Aorta (tissue), 5 donors: ENCODE measurements at places on chromosomes 1 and 21. TPM values are rescaled to one million over a fixed set of nuclear protein-coding genes. Genes with fewer than 3 reads are reported as not detected.

GRCh38 chr1:68057564-68057963 is 7.1 kb upstream of the DIRAS3 start:
- no peak for DNase-seq

DNA sequence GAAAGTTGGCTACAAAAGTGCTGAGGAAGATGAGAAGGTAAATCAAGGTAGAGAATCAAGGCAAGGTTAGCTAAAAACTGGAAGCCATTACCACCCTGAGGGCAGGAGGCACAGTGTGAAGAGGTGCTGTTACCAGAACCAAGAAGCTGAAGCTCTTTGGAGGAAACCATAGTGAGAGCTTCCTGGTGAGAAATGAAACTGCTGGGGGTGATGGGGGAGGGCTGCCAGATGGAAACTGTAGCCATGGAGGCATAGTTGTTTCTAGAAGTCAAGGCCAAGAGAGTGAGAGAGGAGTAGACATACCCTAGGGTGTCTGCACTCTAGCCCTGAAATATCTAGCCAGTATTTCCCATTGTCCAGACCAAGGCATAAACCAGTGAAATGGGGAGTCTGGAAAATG is 28.7 kb downstream of the IFI44 start:
- DNase-seq = no peak

SFN gene
- 7.6 TPM for total RNA-seq

GRCh38 chr1:223135176-223135942 is 7.7 kb downstream of the TLR5 start:
- peak; percentile 89 for DNase-seq

DNA sequence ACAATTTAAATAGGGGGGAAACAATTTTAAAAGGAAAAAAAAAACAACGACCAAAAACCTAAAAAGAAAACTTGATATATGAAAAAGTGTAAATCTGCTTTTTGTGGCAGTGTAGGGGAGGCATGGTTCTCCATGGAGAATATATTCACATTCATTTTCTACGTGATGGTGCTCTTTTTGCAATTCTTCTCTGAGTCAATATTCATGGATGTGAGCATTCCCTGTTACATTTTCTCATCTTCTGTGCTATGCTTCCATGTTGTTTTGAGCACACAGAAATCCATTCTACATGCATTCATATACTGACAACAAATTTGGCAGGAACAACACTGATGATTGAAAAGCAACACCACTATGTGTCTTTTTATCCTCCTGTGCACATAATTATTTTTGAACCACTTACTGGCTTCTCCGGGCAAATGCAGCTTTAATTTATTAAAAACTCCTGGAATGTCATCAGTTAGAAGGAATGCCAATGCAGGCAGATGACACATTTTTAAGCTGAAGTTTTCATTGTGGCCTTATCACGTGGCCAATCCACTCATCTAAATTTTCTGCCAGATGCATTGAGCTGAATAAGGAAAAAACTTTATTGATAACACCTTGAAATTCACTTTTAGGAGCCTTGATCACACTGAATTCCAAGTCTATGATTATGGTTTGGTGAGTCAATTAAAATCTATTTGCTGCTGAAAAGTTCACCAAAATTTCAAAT is 590.6 kb downstream of the NUF2 start:
- no peak for DNase-seq

- no peak for DNase-seq
Measured at GRCh38 chr1:211328866-211329475, 2.3 kb downstream of the TRAF5 start.
